Thyroid gland (tissue), 4 donors: ENCODE measurements at places on chromosomes 6 and 20. TPM values are rescaled to one million over a fixed set of nuclear protein-coding genes. Genes with fewer than 3 reads are reported as not detected.

- H3K36me3 ChIP-seq, result peaks cover 7% of the 10 kb centered on the region
- H3K4me3 ChIP-seq, result no peak overlapping the region
- H3K27me3 ChIP-seq, result no peaks in the 10 kb centered on the region
- DNase-seq, result no peak
Observed at GRCh38 chr20:5596401-5597193, 153.6 kb upstream of the SHLD1 start.

GRCh38 chr6:106527979-106528378 lies 101.3 kb downstream of the RTN4IP1 start:
- DNase-seq, result no peak
- peaks cover 4% of the 10 kb centered on the region for H3K36me3 ChIP-seq
- no peak overlapping the region for H3K27ac ChIP-seq
- H3K27me3 ChIP-seq, result no peaks in the 10 kb centered on the region
- H3K4me3 ChIP-seq, result no peak overlapping the region

DNA sequence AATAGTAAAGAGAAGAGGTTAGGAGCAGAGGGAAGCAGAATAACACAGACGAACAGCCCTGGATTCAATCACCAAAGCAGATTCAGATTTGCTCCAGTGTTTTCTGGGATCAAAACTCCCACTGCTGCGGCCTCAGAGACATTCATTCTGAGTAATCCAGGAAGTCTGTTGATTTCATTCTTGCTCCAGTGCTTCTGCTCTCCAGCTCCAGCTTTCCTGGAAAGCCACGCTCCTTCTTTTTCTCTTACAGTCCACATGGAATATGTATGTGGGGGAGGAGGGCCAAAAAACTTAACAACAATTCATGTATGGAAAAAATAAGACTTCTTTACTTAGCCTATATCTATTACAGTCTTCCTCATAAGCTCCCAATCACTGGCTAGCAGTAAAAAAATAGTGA lies 26.4 kb upstream of the UST start:
- no peaks in the 10 kb centered on the region for H3K27me3 ChIP-seq
- DNase-seq, result no peak
- H3K36me3 ChIP-seq, result no peaks in the 10 kb centered on the region
- H3K4me3 ChIP-seq, result no peak overlapping the region
- no peak overlapping the region for H3K27ac ChIP-seq

DNA sequence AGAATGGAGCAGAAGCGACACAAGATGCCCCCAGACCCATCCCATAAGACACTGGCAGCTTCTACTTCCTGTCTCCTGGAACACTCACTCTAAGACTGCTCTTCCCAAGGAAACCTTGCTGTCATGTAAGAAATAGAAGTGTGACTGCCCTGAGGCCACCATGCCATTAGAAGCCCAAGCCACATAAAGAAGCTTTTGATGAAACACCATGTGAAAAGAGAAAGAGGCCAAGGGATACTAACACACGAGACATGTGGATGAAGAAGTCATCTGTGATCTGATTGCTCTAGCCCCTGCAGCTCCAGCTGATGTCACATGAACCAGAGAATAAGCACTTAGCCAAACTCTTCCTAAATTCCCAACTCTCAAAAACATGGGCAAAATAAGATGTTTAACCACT lies 117.9 kb upstream of the PCSK2 start:
- H3K27me3 ChIP-seq, result no peaks in the 10 kb centered on the region
- no peak overlapping the region for H3K4me3 ChIP-seq
- peaks cover 4% of the 10 kb centered on the region for H3K4me1 ChIP-seq
- no peaks in the 10 kb centered on the region for H3K36me3 ChIP-seq

DNA sequence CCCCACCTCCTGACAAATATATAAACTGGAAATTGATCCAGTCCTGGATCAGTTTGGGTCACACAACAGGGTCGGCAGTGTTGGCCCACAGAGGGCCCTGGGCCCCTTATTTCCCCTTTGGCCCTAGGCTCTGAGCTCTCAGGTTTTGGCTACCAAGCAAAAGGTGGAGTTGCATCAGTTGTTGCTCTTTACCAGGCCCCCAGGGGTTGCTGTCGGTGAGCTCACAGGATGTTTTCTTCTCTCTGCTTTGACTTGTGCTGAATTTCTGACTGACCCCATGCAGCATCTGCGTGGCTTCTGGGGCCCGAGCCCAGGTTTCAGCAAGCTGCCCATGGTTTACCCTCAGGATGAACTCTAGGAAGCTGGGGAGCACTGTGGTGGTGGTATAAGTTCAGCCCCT lies 44.6 kb downstream of the PPARD start:
- H3K4me3 ChIP-seq, result no peak overlapping the region
- H3K36me3 ChIP-seq, result no peaks in the 10 kb centered on the region
- no peaks in the 10 kb centered on the region for H3K27me3 ChIP-seq
- no peak for DNase-seq
- H3K27ac ChIP-seq, result peak overlapping the region; percentile 2

DNA sequence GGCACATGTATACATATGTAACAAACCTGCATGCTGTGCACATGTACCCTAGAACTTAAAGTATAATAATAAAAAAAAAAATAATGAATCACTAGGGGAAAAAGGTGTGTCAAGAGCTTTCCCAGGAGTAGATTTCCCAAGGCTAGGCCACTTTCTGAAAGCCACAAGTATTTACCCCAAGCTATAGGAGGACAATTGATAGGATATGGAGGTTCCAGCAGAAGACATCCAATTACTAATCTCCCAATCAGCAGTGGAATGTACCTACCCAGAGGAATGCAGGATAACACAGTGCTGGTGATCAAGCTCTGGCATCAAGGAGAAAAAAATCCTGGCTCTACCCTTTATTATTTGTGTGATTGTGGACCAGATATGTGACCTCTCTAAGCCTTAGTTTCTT lies 562.7 kb downstream of the RFPL4B start:
- no peak for DNase-seq
- H3K27ac ChIP-seq, result no peak overlapping the region
- H3K36me3 ChIP-seq, result no peaks in the 10 kb centered on the region
- H3K4me1 ChIP-seq, result peaks cover 13% of the 10 kb centered on the region
- H3K27me3 ChIP-seq, result no peaks in the 10 kb centered on the region
- no peak overlapping the region for H3K4me3 ChIP-seq

- no peaks in the 10 kb centered on the region for H3K27me3 ChIP-seq
- DNase-seq, result peak; percentile 31
- H3K4me3 ChIP-seq, result no peak overlapping the region
Observed at GRCh38 chr6:26056583-26057350, 30.5 kb upstream of the HFE start.

DNA sequence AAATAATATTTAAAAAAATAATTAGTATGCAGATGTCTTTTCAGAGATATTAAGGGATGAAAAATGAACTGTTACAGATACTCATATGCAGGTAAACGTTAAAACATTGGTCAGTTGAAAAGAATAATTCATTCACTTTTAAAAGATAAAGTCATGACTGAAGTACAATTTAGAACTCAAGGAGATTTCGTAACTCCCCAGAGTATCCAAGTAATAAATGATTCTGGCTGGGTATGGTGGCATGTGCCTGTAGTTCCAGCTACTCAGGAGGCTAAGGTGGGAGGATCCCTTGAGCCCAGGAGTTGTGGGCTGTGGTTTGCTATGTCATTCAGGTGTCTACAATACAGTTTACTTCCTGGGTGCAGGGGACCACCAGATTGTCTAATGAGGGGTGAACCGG lies 122.3 kb upstream of the TMEM181 start:
- H3K4me3 ChIP-seq, result no peak overlapping the region
- no peaks in the 10 kb centered on the region for H3K36me3 ChIP-seq
- no peaks in the 10 kb centered on the region for H3K4me1 ChIP-seq

DNA sequence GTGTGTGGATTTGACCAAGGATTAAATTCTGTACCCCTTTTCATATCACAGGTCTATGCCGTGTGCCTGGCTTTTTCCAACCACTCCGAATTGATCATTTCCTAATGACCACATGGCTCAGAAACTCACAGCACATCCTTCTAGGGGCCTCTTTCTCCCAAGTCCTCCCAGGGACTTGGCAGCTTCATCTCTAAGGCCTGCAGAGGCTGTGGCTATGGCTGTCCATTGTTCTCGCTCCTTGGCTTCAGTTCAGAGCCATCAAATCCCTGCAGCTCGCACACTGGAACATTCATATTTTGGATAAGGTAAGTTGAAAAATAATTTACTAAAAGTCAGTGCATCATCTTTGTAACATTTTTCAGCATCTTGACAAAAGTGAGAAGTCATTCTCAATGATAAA lies 497.2 kb upstream of the CDH4 start:
- H3K4me1 ChIP-seq, result no peaks in the 10 kb centered on the region
- no peaks in the 10 kb centered on the region for H3K36me3 ChIP-seq
- no peak for DNase-seq
- H3K27ac ChIP-seq, result no peak overlapping the region
- H3K4me3 ChIP-seq, result no peak overlapping the region
- H3K27me3 ChIP-seq, result no peaks in the 10 kb centered on the region

- no peak for DNase-seq
- peaks cover 39% of the 10 kb centered on the region for H3K4me1 ChIP-seq
- no peak overlapping the region for H3K4me3 ChIP-seq
- peak overlapping the region; percentile 98 for H3K27ac ChIP-seq
- no peaks in the 10 kb centered on the region for H3K27me3 ChIP-seq
Observed at GRCh38 chr6:139983555-139984276, 609.3 kb upstream of the CITED2 start.

DNA sequence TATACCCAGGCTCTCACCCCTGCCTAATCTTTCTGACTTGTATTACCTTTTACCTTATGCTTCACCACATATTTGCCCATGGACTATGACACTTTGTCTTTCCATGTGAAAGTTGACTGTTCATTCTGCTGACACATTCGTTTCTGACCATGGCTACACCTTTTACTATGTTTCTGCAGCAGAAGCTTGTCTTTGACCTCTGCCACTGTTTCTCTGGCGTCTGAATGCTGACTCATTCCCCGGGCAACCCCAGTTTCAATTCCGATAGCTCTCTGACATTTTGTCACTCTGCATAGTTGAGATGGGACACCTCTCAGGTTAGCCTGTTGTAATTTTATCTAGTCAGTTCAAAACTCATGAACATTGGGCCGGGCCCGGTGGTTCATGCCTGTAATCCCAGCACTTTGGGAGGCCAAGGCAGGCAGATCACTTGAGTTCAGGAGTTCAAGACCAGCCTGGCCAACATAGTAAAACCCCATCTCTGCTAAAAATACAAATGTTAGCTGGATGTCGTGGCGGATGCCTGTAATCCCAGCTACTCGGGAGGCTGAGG lies 50.7 kb downstream of the SLC26A8 start:
- no peak overlapping the region for H3K27ac ChIP-seq
- no peak for DNase-seq
- H3K27me3 ChIP-seq, result no peaks in the 10 kb centered on the region
- no peak overlapping the region for H3K4me3 ChIP-seq
- H3K4me1 ChIP-seq, result peaks cover 12% of the 10 kb centered on the region

DNA sequence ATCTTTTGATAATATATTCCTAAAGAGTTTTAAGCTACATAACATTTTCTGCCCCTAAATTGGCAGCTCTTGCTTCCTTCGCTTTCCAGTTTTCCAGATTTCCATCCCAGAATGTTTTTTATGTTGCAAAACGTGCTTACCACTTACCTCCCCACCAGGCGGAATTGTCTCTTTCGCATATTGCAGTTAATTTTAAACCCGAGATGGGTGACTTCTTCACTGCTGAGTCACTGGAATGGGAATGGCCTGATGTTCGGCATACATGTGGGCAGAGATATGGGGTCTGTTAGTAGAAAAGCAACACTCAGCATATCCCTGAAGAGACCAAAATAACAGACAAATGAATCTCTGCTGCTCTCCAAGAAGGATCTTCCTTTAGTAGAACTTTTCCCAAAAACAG lies 491.2 kb downstream of the PREX1 start:
- no peaks in the 10 kb centered on the region for H3K27me3 ChIP-seq
- H3K27ac ChIP-seq, result no peak overlapping the region
- H3K36me3 ChIP-seq, result no peaks in the 10 kb centered on the region
- H3K4me3 ChIP-seq, result no peak overlapping the region
- H3K4me1 ChIP-seq, result no peaks in the 10 kb centered on the region

DNA sequence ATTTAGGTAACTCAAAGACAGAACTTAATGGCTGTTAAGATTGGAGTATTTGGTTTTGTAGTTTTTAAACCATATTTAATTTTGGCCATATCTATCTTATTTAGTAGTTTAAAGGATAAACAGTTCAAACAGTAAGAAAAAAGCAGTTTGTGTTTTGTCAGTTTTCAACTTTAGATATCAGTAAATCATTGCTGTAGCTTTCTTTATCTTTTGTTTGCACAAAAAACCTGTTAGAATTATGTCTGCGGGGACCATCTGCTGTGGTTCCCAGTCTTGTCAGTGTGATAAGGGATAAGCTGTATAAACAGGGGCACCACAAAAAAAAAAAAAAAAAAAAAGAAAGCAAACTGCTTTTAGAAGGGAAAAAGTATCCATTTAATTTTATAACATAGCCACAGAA lies 40.9 kb downstream of the CDKAL1 start:
- H3K27ac ChIP-seq, result no peak overlapping the region
- no peaks in the 10 kb centered on the region for H3K36me3 ChIP-seq
- no peaks in the 10 kb centered on the region for H3K27me3 ChIP-seq
- no peak overlapping the region for H3K4me3 ChIP-seq
- DNase-seq, result no peak

DNA sequence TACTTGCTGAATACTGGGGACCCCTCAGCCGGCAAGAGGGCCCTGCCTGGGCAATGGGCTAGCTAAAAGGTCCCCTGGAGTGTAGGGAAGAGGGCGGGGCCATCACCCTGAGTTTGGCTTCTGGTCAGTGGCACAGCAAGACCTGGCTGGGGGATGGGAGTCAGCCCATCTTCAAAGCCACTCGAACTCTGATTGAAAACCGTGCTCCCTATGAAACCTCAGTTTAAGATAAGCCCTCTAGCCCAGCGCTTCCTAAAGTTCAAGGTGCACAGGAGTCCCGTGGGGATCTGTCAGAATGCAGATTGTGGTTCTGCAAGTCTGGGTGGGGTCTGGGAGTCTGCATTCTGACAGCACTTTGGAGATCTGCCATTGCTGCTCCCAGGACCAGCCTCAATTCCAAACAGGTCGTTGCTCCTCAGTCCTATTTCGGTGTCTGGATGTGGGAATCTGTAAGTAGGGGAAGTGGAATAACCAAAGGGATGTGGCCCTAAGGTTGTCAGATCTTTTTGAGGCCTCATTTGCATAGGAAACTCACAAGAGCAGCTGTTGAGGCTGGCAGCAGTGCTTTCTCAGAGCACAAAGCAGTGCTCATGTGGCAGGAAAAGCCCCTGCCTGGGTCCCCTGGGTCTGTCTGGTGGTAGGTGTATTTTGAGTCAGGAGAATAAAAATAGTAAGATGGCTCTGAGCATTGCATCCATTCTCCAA lies 85.3 kb upstream of the SCP2D1 start:
- DNase-seq, result no peak
- no peaks in the 10 kb centered on the region for H3K36me3 ChIP-seq
- no peaks in the 10 kb centered on the region for H3K27me3 ChIP-seq
- no peak overlapping the region for H3K27ac ChIP-seq

- H3K27me3 ChIP-seq, result no peaks in the 10 kb centered on the region
- no peak overlapping the region for H3K27ac ChIP-seq
- H3K36me3 ChIP-seq, result no peaks in the 10 kb centered on the region
- no peak overlapping the region for H3K4me3 ChIP-seq
- DNase-seq, result no peak
Observed at GRCh38 chr6:44047179-44047546, 80.1 kb downstream of the MRPL14 start.

GRCh38 chr6:81820980-81821379 lies 68.5 kb upstream of the TENT5A start:
- H3K4me3 ChIP-seq, result no peak overlapping the region
- no peaks in the 10 kb centered on the region for H3K27me3 ChIP-seq
- H3K27ac ChIP-seq, result no peak overlapping the region

The HMGCLL1 gene
- total RNA-seq, result 1.0 TPM
